NCI-H774 (cell line): ENCODE measurements at places on chromosomes 3 and 15.

DNA sequence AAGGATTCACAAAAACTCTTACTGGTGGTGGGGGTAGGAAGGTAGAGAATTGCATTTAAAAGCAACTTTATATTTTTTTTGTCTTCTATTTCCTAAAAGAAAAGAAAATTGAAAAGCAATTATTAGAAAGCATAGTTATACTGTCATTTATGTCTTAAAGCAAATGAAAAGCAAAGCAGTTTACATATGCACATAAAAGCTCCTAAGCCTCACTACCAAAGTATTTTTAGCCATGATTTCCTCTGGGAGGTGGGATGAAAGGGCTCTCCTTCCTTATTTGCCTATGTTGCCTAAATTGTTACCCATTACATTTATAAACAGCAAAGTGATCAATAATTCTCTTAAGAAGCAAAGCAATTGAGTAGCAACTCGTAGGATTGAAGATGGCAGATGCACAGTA lies 7.0 kb downstream of the ZNF445 start:
- DNase-seq, result no peak

DNA sequence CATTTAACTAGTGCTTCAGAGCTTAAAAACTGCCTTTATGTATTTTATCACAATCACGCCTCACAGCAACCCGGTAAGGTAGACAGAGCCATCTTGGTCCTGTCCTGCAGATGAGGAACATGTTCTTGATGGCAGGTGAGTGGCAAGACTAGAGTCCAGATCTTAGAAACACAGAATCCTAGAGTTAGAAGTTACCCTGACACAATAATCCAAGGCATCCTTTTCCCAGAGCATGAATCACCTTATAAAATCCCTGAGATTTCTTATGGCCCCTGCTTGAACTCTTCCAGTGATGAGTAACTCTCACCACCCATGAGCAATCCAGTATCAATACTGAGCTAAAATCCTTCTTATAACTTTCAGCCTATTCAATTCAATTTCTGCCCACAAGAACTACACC lies 16.9 kb downstream of the POPDC2 start:
- no peak for DNase-seq

DNA sequence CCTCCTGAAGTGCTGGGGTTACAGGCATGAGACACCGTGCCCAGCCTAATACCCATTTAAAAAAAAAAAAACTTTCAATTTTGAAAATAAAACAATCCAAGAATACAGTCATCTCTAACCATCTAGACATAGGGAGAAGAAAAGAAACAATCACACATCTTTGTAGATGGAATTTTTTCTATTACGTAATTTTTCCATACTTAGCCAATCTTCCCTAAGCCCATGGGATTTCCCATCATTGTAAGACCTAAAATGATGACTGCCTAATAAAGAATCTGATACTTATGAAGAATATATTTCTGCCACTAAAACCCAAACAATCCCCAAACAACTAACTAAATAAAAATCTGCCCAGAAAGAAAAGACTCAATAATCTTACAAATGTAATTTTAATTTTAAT lies 88.7 kb downstream of the CBLB start:
- no peak for DNase-seq

DNA sequence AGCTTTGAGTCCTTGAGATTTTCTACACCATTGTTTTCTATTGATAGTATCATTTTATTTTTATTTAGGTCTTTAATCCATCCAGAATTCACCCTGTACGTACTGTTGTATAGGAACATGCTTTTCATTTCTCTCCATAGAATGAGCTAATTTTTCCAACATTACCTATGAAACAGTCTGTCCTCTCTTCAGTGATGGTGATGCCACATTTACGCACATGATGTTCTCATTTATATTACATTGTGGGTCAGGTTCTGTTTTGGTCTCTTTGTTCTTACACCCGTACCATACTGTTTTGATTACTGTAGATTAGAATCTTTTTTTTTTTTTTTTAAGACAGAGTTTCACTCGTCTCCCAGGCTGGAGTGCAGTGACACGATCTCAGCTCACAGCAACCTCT lies 17.7 kb upstream of the VWA5B2 start:
- no peak for DNase-seq

- DNase-seq, result no peak
Observed at GRCh38 chr3:43753741-43754715, 63.3 kb downstream of the ABHD5 start.

- no peak for DNase-seq
Observed at GRCh38 chr3:43865351-43865750, 174.6 kb downstream of the ABHD5 start.

- DNase-seq, result peak; percentile 36
Observed at GRCh38 chr3:25046911-25047771, 380.9 kb upstream of the RARB start.

- no peak for DNase-seq
Observed at GRCh38 chr3:122679882-122680474, 661 bp upstream of the PARP14 start.

DNA sequence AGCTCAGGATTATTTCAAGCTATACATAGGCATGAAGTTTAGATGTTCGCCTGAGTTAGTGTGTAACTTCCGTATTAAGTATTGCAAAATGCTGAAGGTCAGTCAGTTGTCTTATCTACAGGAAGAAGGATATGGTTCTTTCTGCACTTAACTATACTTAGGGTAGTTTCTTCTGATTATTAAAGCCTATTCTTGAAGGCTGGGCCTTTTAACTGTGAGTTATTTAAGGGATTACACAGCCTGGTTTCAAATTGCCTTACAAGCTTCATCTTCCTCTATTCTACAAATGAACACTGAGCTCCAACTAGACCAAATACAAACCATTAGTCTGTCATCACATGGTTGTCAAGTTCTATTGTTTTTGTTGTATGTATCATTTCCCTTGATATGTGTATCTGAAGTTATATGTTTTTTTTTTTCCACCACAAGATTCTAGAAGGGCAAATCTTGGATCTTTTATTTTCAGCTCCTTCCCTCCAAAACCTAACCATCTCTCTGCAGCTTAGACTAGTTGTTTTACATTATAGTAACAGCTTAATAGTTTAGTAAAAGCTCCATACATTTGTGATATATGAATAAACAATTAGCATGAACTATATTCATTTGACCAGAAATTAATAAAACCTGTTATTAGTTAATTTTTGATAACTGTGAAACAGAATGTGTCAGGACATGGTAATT lies 272.9 kb upstream of the KCNMB2 start:
- DNase-seq, result no peak

- DNase-seq, result no peak
Observed at GRCh38 chr3:193253986-193254660, 13.1 kb downstream of the PLAAT1 start.

- DNase-seq, result peak; percentile 77
Observed at GRCh38 chr15:70101459-70102113, 3.9 kb upstream of the TLE3 start.

- no peak for DNase-seq
Observed at GRCh38 chr15:41692049-41692448, 31.8 kb downstream of the MGA start.

- no peak for DNase-seq
Observed at GRCh38 chr15:51193526-51193925, 98.8 kb upstream of the TNFAIP8L3 start.

DNA sequence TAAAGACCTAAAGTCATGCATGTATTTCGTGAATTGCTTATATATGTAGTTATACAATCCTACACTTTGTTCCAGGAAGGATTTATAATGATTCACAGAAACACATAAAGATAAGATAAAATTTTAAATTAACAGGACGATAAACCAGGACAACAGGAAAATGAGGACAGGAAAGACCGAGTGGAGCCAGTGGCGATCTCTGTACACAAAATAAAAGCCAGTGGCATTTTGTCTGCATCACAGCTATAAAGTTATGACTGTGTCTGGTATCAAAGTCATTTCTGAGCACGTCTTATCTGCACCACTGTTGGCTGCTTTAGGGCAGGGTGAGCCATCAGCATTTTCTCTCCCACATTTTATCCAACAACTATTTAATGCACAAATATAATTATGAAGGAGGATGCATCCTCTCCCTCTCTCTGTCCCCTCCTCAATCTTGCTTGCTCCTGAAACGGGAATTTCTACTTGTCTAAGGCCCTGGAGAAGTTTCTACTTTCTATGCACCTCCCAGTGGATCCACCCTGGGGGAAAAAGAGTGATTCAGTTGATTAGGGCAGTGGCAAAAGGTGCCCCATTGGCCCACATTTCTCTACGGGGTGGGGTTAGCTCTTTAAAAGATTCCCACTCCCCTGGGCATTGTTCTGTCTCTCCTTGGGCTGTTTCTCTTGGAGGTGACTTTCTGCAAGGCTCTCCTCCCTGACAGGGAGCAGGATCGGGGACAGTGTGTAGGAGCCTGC lies 159.4 kb upstream of the UBE2E1 start:
- DNase-seq, result no peak

DNA sequence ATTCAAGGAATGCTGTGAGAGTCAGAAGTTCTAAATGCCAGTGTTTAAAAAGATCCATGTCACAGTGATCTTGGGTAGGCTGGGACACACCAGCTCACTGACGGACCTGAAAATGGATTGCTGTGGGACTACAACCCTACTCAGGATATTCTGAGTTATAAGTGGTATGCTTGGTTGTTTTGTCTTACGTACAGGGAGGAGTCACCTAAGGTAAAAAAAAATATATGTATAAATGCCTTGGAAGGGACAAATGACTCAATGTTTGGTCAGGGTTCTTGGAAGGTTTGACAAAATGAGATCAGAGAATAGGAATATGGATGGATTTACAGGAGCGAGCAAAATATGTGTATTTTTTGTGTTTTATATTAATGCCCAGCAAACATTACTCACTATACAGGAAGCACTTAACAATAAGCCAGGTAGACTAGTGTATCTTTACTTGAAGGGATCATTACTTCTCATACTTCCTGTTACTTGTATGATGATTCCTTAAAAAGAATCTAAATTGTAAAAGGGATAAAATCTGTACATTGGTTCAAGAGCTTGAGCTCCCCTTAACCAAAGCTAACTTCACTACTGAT lies 767.3 kb downstream of the GBE1 start:
- DNase-seq, result no peak

- DNase-seq, result no peak
Observed at GRCh38 chr3:75042941-75043340, 428.5 kb upstream of the CNTN3 start.

- DNase-seq, result no peak
Observed at GRCh38 chr3:78873641-78874040, 894.2 kb downstream of the ROBO1 start.

DNA sequence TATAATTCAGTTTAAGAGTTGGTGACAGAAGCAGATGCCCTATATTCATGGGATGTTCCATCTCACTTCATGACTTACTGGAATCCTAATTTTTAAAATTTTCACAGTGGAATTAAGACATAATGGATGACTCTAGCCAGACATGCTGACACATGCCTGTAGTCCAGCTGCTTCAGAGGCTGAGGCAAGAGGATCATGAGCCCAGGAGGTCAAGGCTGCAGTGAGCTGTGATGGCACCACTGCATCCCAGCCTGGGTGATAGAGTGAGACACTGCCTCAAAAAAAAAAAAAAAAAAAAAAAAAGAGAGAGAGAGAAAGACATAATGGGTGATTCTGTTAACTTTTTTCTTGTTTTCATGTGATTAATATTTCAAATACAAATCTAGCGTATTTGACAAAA lies 123.6 kb downstream of the KLHL25 start:
- DNase-seq, result no peak

DNA sequence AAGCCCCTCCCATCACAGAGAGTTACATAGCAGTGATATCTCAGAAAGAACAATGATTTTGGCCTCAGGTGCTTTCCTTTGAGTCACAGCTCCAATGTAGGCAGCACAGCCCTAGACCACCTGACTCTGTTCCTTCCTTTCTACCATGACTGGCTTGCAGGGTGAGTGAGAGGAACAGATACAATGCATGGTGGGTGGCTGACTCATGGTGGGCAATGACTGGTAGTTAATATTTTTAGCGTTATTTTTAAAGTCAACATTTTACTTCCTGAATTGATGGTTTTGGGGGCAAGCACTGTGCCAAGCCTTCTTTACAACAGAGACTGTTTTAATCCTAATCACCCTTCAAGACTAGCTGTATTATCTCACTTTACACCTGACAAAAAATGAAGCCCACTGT lies 32.8 kb upstream of the ST3GAL6 start:
- no peak for DNase-seq

- DNase-seq, result peak; percentile 70
Observed at GRCh38 chr3:184040010-184040409, 8.5 kb downstream of the HTR3D start.

DNA sequence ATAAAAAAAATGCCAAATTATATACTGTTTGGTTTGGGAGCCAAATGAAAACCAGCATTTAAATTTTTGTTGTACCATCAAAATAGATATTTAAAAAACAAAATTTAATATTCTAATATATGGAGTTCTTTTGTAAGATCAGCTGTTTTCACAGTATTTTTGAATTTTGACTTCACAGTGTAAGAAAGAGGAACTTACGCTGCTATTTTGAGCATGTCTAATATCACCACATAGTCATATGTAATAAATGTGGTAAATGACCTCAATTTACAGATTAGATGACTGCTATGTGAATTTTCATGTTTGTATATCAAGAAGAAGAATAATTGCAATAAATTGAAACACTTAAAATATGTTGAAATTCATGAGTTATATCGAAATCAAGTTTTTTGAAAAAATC lies 189.6 kb downstream of the ARRDC4 start:
- DNase-seq, result no peak

DNA sequence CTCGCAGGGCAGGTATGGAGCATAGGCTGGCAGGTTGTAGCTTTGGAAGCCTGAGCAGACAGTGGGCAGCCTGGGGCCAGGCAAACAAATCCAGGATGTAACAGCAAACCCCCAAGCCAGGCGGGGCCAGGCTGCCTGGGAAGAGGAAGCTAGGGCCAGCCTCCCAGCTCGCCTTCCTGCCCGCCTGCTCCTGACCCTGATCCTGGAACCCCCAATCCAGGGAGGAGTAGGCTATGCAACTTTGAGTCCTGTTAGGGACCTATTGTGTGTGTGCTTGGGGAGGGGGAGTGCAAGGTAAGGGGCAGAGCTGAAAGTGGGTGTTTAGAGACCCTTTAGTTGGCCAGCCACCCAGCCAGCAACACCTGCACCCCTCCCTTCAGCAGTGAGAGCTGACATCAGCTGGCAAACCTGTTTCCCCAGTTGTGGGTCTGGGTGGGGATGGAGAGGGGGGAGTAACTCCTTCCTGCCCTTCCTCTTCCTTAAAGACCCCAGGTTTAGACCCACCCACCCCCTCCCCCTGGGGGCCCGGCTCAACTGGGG lies 2.5 kb downstream of the NBEAL2 start:
- no peak for DNase-seq

- DNase-seq, result no peak
Observed at GRCh38 chr15:56732135-56732885, 999 bp downstream of the ZNF280D start.

DNA sequence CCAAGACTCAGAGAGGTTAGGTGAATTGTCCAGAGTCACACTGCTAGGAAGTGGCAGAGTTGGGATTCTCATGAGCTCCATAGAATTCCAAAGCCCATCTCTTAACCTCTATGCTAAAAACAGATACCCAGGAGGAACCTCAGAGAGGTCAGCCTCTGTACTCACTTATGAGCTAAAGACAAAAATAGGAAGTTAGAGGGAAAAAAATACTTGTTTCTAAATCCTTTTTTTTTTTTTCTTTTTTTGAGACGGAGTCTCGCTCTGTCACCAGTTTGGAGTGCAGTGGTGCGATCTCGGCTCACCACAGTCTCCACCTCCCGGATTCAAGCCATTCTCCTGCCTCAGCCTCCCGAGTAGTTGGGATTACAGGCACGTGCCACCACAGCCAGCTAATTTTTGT lies 31.4 kb downstream of the FSD2 start:
- DNase-seq, result no peak
